Fibroblast of skin of left biceps (primary cell): ENCODE measurements at places on chromosomes 4 and X.

DNA sequence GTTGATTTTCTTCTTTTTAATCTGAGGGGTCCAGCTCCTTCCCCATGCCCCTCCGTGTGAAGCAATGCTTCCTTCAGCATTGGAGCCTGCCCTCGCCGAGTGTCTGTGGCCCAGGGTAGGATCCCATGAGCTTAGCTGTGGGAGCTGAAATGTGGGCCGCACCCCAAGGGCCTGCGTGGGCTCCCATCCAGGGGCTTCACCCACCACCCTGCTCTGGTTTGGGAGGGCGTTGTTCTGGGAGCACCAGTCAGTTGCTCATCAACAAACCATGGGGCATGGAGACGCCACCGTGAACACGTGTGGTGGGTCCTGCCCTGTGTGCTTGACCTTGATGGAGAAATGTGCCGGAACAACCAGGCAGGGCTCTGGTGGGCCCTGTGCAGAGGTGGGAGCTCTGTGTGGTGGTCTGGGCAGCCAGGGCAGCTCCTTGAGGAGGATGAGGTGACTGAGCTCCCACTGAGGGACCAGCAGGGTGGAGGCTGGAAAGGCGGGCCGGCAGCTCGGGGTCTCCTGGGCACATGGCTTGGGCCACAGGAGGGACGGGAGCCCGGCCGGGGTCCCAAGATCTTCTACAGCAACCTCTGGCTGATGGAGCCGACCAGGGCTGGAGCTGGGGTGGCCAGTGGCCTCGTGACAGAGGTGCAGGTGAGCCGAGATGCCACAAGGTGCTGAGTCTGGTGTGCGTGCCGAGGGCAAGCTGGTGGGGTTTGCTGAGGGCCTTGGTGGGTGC, 39.6 kb upstream of the NKX1-1 start:
- DNase-seq, result no peak

DNA sequence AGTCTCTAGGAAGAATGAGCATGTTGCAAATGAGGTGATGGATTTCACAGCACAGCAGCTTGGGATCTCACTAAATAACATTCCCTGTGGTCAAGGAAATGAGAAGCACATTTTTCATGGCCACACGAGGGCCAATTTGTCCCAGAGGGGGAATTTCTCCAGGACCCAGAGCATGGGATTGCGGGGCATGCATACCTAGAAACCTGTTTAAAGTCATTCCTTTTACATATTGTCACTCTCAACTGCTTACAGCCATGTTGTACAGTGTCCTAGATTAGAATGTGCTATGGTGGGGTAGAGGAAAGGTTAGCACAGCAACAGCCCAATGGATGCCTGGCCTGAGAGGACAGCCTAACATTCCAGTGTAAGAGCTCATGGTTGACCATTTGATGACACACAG, 37.4 kb upstream of the NLGN4X start:
- DNase-seq, result no peak

DNA sequence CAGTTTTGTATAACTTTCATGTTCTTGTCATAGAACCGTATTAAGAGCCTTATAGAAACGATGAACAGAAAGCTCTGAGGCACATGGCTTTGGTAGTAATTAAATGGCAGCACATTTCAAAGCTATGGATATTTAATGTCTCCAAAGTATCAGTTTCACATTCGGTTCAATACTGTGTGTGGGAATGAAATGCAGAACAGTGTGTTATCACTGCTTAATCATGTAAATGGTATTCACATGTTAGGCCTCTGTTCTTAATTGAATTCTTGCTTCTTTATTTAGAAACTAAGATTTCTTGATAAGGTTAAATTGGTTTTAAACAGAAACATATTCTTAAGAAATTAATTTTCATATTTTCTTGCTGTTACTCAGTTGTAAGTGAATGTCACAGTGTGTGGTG, 701.0 kb upstream of the PITX2 start:
- DNase-seq, result peak; percentile 36

- DNase-seq, result no peak
These were observed 256.8 kb downstream of the FSTL5 start for GRCh38 chr4:161906836-161907589.

GRCh38 chr4:75490155-75490554, 24.0 kb downstream of the RCHY1 start:
- no peak for DNase-seq
